ENCODE measurements at places on chromosomes 5 and 9. TPM values are rescaled to one million over a fixed set of nuclear protein-coding genes. Genes with fewer than 3 reads are reported as not detected.

Gene TEX10
- 46.2 TPM for total RNA-seq

Gene SLC36A2
- total RNA-seq, result not detected

Gene DMXL1
- 120 TPM for total RNA-seq

Gene C6
- not detected for total RNA-seq

Gene NSMF
- total RNA-seq, result 27.0 TPM

Gene PDE8B
- total RNA-seq, result under 0.01 TPM

Gene AGXT2
- total RNA-seq, result not detected

Gene CDH9
- not detected for total RNA-seq

Gene LURAP1L
- total RNA-seq, result 1.5 TPM

Gene TAF1L
- total RNA-seq, result under 0.01 TPM

Gene IRX2
- under 0.01 TPM for total RNA-seq

Gene FOXD4L4
- under 0.01 TPM for total RNA-seq

Gene NMUR2
- total RNA-seq, result not detected

Gene SV2C
- under 0.01 TPM for total RNA-seq

Gene DRD1
- 0.34 TPM for total RNA-seq

Gene GABRA1
- total RNA-seq, result not detected

Gene SPINK6
- total RNA-seq, result not detected

Gene C1QTNF3
- 0.46 TPM for total RNA-seq

Gene PCDHB9
- not detected for total RNA-seq

Gene OR1Q1
- not detected for total RNA-seq

Gene IL5
- total RNA-seq, result not detected

Data from melanocyte of skin (primary cell).